ENCODE measurements at places on chromosomes 11 and 22.
A peak's percentile ranks its signal among the peaks of the same experiment; 100 is the strongest.

GRCh38 chr22:40818747-40819598 is at the start of gene SLC25A17:
Gene SLC25A17 (minus strand): TSS chr22:40819346. CDS start chr22:40819248, 98 bp downstream.
- peak; percentile 71 for DNase-seq

GRCh38 chr11:33835143-33835878 is 56.6 kb downstream of the LMO2 start:
- no peak for DNase-seq

- DNase-seq = no peak
Measured at GRCh38 chr11:125036933-125037332, 26.2 kb upstream of the SLC37A2 start.

DNA sequence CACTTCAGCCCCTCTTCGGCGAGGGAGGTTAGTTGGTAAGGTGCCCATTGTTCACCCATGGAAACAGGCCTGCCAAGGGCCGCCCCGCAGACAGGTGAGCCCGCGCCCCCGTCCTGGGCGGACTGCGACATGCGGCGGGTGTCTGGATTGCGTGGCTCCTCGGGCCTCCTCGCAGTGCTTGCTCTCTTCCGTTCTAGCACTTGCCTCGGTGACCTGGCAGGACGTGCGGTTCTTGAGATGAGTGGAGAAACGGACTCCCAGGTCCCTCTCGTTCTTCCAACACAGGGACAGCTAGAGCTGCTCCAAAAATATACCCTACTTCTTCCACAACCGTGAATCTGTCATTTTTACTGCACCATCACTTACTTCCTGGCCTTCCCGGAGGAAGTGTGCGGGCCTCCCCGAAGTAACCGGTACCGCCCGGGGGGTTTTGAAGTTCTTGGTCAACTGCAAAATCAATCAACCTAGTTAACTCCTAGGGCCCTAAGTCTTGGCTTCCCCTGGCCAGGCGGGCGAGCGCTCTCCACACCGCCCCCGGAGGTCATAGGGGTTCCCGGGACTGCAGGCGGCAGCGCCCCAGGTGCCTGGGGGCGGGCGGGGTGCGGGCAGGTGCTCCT is 745 bp upstream of the ZBTB44 start:
- DNase-seq = no peak

- no peak for DNase-seq
Measured at GRCh38 chr11:212150-213100, 4.9 kb downstream of the RIC8A start.

DNA sequence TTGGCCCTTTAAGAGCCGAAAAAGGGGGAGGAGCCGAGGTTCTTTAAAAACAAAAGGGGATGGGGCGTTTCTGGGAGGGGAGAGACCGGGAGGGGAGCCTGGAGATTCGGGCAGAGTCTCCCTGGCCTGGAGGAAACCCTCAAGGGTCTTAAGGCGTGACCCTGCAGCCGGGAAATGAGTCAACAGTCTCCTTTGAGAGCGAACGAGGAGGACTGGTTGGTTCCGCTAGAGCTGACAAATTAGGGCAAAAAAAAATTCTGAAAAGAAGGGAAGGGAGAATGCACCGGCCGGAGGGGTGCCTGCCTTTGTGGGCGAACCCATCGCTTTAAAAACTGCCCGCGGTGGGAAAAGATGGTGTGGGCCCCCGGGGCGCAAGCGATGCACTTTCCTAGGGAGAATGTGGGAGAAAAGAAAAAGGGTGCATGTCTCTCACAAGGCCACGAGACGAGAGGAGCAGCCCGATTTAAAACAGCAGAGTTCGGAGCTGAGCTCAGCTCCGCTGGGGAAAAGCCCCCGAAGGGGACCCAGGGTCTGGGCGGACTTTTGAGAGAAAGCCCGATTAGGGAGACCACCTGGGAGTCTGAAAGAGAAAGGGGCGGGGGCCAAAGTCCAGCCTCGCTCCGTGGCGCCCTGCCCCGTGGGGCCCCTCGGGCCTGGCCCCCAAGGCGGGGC is 874 bp downstream of the ZFTA start:
- DNase-seq = peak; percentile 41

GRCh38 chr11:44328138-44328660 is 18.3 kb upstream of the ALX4 start:
- DNase-seq = no peak

GRCh38 chr11:92384358-92384757 is 159.7 kb downstream of the FAT3 start:
- DNase-seq = no peak

DNA sequence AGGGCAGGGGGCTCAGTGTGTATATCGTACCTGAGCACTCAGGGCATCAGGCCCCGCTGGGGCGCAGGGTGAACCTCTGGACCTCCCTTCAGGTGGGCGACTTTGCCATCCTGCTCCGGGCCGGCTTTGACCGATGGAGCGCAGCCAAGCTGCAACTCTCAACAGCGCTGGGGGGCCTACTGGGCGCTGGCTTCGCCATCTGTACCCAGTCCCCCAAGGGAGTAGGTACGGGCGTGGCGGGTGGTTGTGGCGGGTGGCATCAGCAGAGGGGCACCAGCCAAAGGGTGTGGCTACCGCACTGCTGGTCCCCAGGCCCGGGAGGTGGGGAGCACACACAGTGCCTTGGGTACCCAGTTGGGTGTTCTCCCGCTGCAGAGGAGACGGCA is 6.3 kb downstream of the SLC39A13 start:
- DNase-seq = no peak

DNA sequence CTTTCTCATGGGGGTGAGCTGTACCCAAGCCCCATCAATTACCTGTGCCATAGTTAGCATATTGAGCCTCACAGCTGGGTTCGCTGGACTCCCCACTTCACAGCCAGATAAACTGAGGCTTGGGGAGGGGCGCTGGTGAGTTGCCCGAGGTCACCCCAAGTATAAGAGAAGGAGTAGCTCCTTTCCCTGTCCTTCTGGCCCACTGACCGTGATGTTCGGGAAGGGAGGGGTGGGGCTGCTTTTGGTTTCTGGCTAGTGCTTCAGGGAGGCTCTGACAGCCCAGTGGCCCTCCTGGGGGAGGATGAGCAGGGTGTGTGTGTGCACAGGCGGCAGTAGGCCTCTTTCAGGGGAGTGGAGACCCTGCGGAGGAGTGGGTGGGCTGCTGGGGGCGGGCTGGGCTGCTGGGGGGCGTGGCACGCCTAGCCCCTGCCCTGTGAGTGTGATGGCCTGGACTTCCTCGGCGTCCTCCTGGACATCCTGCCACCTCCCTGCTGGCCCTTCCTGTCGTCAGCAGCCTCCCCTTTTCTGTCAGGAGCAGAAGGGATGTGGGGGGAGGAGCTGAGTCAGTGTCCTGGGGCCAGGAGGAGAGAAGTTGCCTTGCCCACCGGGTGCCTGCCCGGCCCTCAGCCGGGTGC is 50.3 kb downstream of the TRIOBP start:
- no peak for DNase-seq

DNA sequence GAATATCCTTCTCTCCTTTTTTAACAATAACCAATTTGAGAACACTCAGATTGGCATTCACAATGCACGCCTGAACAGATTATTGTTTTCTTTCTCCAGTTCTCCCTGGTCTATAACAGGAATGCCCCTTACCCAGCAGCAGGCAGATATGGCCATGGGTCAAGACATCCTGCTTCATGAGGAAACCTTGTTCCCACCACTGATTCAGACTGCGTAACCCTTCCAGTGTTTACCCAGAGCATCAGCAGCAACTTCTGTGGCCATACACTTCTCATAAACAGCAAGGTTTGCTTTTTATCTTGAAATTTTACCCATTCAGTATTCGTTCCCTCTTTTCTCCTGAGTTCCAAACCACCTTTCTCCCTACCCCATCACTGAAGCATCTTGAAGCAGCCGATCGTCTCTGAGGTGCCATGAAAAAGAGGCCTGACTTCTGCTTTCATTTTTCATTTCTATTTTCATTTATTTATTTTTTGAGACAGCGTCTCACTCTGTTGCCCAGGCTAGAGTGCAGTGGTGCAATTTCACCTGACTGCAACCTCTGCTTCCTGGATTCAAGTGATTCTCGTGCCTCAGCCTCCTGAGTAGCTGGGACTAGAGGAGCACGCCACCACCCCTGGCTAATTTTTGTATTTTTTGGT is 9.6 kb downstream of the PTS start:
- DNase-seq = no peak

GRCh38 chr11:45817191-45817590 is 12.2 kb downstream of the SLC35C1 start:
- DNase-seq = no peak

DNA sequence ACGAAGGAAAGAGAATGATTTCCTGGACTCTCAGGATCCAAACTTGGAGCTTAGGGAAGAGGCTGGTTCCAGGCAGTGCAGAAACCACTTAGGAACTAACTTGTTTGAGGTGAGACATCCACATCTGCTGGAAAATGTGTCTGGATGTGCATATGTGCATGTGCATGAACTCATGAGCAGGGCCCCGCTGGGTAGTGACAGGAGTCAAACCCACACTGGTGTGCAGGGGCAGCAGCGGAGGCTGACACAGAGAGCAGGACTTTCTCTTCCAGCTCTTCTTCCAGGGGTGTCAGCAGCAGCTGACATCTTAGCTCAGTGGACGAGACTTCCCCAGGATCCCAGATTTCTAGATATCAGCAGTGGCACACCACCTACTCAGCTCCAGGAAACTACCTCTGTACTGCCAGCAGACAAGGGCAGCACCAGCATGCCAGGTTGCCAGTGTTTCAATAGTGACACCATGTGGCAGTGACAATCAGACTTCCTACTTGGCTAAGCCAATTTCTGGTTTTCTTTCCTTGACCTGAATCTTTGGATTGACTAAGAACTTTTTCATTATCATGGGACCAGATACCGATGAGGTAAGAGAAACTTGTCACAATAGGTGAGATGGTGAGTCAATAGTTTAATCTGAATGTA is 227.5 kb upstream of the ZC3H12C start:
- DNase-seq = peak; percentile 5

GRCh38 chr11:19551457-19551856 is 161.2 kb upstream of the NAV2 start:
- DNase-seq = no peak

GRCh38 chr22:28208036-28208435 is 289.0 kb upstream of the PITPNB start:
- DNase-seq = no peak

DNA sequence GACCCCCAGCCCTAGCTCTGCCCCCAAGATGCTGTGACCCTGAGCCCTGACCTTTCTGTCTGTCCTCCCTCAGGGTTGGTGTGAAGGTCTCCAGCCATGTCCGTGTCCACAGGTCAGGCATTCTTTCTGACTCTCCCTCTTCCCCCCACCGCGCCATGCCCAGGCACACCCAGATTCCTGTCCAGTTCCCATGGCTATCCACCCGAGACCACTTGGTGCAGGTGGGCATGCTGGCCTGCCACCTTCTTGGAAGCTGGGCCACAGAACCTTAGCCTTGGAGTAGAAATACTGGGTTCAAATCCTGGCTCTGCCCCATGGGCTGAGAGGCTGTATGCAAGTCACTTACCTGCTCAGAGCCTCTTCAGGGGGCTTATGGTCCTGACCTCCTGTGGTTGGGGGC is 2.3 kb upstream of the PLCB3 start:
- no peak for DNase-seq

DNA sequence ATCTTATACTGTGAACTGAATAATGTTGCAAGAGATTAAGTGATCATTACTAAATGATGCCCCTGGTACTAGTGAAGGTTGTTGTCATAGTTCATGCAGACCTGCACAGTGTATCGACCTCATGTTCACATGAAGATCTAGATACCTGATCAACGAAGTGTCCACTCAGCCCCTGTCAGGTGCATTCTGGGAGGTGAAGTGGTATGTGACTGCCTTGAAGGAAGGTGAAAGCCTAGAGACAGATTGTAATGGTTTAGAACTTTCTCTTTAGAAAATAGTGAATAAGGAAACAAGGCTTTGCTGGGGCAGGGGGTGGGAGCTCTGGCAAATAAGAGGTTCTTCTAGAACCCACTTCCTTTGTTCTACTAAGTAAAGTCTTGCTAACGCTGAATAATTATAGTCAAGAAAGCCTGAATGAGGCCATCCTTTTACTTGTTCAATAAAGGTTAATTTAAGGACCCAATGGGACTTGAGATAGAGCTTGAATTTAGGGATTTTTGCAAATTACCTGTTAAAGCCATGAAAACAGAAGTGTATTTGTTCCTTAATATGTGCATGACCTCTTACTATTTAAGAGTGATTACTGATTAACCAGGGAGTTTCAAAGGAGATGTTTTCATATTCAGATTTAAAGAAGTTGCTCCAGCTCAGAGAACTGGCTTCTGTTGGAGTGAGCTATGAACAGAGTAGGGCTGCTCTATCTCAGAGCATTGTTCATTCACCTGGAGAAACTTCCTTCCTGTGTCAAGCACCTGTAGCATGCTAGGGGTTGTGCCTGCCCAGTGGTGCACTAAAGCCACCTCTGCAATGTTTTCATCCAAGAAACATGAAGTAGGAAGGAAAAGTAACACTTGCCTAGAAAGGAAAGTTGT is 45.3 kb downstream of the C22orf31 start:
- DNase-seq = no peak

DNA sequence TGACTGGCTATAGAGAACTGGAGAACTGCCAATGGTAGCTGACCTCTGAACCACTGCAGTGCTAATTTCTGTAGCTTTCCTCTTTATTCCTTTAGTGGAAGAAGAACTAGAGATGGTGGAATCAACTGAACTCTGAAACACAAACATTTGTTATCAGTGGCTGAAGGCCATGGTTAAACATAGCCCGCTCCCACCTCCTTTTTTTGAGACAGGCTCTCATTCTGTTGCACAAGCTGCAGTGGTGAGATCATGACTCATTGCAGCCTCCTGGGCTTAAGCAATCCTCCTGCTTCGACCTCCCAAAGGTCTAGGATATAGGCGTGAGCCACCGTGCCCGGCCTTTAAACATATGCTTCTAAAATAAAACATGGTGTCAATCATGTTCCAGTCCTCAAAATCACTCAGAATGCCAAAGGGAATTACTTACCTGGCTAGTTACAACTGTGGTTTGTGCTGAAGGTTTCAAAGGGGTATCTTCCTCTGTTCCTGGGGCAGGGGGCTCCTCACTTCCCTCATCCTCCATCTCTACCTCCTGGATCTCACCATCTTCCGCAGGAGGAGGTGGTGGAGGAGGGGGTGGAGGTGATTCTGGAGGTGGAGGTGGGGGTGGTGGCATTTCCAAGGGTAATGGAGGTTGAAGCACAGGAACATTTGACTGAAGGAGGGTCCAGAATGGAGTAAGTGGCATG is 9.0 kb upstream of the AGBL2 start:
- DNase-seq = no peak

GRCh38 chr22:33139937-33140336 is 81.8 kb upstream of the SYN3 start:
- no peak for DNase-seq

GRCh38 chr22:19957445-19957844 is 15.8 kb upstream of the TXNRD2 start:
- DNase-seq = no peak

- DNase-seq = no peak
Measured at GRCh38 chr22:38073150-38074130, 10.5 kb downstream of the SLC16A8 start.

Measured in cerebellar nuclear complex (tissue), 1 donor.